ENCODE measurements at places on chromosomes 12 and 14. TPM values are rescaled to one million over a fixed set of nuclear protein-coding genes. Genes with fewer than 3 reads are reported as not detected.
A peak's percentile ranks its signal among the peaks of the same experiment; 100 is the strongest.

RPL36AL gene
- 377 TPM for total RNA-seq

- DNase-seq: no peak
These were observed 44.8 kb upstream of the TBX5 start for GRCh38 chr12:114450515-114451300.

GRCh38 chr12:75361408-75361807, 26.9 kb downstream of the GLIPR1L1 start:
- DNase-seq: no peak

SSPN gene
- 7.3 TPM for total RNA-seq

GEMIN2 gene
- total RNA-seq: 68.2 TPM

- DNase-seq: peak; percentile 88
These were observed 28.2 kb downstream of the TRAF3 start for GRCh38 chr14:102805371-102805891.

GRCh38 chr12:108852674-108853309, 4.6 kb downstream of the SSH1 start:
- DNase-seq: peak; percentile 59

DNA sequence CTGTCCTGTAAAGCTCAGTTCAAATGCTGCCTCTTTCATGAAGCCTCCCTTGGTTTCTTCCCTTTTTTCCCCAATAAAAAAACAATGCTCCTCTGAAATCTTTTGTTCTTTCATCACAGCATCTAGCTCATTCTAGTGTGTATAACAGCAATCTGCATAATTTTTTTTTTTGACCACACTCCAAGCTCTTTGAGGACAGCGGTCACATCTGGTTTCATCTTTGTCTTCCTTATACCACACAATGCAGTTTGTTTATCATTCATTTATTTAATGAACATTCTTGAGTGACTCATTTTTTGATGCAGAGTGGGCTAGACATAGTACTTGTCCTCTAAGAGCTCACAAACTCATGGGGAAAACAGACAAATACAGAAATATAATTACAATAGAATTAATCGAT, 7.3 kb downstream of the GNG2 start:
- no peak for DNase-seq

- no peak for DNase-seq
These were observed 61.9 kb upstream of the VASH1 start for GRCh38 chr14:76699209-76699938.

DNA sequence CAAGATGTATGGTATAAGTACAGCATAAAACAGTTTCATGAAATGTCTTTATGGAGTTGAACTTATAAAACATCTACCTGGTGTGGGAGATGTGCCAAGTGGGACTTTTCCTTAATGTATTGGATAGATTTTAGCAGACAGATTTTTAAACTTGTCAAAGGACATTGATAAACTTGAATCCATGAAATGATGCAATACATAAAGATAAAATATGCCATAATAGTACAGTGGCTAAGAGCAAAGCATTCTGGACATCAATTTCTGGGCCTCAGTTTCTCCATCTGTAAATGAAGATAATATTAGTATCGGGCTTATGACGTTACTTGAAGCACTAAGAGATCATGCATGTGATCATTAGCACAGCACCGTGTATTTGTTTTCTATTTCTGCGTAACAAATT, 45.4 kb downstream of the NKX2-1 start:
- DNase-seq: no peak

DCN gene
- total RNA-seq: not detected

PTGER2 gene
- 6.5 TPM for total RNA-seq

CABP1 gene
- total RNA-seq: not detected

- DNase-seq: no peak
These were observed 224.6 kb upstream of the FOXN3 start for GRCh38 chr14:89641495-89642175.

OR4E1 gene
- not detected for total RNA-seq

GRCh38 chr12:107731366-107731765, 29.6 kb downstream of the PRDM4 start:
- no peak for DNase-seq

PLCZ1 gene
- not detected for total RNA-seq

GRCh38 chr12:33589576-33590114, 150.0 kb upstream of the SYT10 start:
- no peak for DNase-seq

GRCh38 chr12:47244835-47245234, 165.1 kb upstream of the AMIGO2 start:
- DNase-seq: no peak

DNA sequence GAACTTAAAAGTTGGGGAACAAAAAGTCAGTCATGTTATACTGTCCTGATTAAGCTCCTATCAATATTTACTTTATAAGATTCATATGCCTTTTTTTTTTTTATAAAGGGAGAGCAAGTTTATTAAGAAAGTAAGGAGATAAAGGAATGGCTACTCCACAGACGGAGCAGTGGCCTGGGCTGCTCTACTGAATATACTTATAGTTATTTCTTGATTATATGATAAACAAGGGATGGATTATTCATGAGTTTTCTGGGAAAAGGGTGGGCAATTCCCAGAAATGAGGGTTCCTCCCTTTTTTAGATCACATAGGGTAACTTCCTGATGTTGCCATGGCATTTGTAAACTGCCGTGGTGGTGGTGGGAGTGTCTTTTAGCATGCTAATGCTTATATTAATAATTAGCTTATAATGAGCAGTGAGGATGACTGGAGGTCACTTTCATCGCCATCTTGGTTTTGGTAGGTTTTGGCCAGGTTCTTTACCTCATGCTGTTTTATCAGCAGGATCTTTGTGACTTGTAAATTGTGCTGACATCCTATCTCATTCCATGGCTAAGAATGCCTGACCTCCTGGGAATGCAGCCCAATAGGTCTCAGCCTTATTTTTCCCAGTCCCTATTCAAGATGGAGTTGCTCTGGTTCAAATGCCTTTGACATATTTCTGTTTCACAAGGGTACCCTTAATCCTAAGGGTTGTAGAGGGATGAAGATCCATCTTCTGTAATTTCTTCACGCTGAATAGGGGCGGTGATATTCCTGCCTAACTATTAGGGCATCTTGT, 73.9 kb downstream of the OTOGL start:
- DNase-seq: no peak

Data from Daoy (cell line).